ENCODE measurements at places on chromosomes 11 and 22.

DNA sequence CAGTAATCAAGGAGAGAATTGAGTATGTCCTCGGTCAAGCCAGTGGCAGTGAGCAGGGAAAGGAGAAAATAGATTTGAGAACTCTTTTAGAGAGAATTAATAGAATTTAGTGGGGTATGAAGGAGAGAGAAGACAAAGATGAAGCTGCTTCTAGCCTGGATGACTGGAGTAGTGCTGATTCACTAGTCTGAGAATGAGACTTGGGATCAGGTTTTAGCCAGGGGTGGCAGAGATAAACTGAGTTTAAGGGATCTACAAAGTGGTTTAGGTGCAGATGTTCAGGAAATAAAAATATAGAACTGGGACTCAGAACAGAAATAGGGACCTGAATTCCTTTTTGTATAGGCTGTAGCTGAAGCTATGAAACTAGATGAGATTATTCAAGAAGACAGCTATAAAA is 17.6 kb downstream of the HORMAD2 start:
- DNase-seq: no peak

DNA sequence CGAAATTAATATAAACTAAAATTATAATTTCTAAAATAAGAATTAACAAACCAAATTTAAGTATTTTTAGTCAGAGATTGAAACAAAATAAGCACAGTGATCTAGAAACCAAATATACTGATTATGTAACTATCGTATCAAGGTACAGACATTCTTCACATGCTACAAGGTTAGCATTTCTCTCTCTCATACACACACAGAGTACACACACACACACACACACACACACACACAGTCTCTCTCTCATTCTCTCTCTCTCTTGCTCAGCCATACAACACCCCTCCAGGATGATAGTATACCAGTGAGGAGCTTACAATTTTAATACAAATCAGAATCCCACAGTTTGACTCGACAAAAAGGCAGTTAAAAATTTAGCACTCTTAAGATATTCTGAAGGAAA is 66.0 kb downstream of the RDX start:
- DNase-seq: no peak

GRCh38 chr11:2250485-2250884 is 19.9 kb downstream of the ASCL2 start:
- no peak for DNase-seq

- no peak for DNase-seq
These were observed 412 bp downstream of the FGF19 start for GRCh38 chr11:69703453-69703767.

DNA sequence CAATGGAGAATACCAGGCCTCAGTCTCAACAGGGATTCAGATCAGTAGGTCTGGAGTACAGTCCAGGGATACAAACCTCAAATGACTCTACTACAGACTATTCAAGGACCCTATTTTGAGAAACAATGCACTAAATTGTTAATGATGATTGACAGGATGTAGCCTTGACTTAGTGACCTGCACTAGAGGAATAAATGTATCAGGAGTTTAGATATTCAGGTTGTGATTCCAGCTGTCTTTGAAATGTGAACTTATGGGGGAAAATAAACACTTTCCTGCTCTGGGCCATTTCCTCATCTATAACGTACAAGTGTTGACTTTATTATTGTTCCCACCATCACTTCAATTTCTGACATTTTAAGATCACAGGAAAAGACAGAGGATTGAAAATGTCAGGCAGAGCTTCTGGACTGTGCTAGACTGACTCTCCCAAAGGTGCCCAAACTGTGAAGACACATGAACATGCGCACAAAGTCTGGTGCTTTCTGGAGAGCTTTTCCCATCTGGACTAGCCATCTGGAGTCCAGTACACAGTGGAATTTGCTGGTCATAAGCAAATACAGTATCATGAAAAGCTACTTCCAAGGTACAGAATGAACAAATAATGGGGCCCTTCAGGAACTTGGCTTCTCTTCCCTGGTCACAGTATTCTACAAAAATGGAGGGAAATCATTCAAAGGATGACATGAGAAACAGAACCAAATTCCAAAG is 110.4 kb downstream of the USP35 start:
- DNase-seq: no peak

GRCh38 chr11:117145393-117145761 is 1.3 kb downstream of the PAFAH1B2 start:
- DNase-seq: peak; percentile 76

DNA sequence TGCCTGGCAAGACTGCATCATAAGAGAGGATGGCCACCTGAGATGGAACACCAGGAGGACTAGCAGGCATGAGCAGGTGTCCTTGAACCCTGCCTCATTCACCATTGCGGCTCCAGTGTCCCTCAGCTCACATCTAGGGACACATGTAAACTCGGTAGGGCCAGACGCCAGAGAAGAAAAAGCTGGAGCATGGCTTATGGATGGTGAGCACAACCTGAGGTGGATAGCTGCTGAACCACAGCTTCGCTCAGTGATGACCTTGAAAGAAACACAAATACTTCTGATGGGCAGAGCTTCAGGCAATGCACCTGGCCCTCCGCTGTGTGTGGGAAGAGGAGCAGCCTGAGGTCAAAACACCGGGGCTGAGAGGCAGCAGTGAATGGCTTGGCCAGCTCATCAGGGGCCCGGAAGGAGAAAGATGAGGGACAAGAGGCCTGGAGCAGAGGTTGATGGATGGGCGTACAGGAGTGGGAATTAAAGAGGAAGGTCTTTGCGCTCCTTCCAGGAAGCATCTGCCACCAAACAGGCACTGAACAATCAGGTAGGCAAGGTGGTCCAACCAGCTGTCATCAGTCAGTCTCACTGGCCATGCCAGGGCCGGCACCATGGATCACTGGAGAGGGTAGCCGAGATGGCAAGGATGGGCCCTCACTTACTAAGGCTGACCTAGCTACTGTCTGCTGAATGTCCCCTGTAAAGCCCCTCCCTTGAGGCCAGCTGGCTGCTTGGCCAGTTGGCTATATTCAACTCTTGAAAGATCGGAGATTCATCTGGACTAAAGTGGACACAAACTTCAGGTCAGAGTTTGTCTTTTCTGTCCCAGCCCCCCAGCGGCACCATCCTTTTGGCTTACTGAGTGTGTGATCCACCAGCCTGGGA is 89.7 kb downstream of the MYEOV start:
- DNase-seq: no peak

DNA sequence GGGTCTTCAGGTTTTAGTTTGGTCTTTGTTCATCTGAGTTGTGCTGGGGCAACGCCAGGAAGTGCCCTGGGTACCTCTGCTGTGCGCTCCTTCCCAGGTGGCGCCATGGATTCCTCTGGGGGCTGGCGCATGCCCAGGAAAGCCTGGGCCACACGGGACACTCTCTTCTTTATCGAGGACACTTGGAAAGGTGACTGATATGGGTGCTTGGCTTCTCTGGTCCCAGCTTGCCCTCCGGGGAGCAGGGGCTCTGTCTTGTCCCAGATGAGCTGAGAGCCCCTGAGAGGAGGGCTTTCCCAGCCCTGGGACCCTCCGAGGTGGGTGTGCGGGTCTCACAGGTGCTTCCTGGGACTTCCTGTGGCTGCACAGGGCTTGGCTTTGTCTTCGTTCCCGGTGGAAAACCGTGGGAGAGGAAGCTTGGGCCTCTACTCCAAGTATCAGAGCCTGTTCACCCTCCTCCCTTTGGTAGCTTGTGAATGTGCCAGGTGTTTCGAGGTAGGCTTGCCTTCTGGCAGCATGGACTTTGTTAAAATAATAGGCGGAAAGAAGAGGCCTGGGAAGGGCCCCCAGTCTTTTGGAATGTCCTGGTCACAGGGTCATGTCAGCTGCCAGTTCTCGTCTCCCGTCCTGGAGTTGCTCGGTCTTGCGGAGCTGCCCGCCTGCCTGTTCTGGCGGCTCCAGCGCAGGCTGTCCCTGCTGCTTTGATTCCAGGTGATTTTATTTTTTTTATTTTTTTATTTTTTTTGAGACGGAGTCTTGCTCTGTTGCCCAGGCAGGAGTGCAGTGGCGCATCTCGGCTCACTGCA is 10.1 kb upstream of the NEAT1 start:
- no peak for DNase-seq

GRCh38 chr11:130849215-130849568 is 67.1 kb downstream of the SNX19 start:
- no peak for DNase-seq

DNA sequence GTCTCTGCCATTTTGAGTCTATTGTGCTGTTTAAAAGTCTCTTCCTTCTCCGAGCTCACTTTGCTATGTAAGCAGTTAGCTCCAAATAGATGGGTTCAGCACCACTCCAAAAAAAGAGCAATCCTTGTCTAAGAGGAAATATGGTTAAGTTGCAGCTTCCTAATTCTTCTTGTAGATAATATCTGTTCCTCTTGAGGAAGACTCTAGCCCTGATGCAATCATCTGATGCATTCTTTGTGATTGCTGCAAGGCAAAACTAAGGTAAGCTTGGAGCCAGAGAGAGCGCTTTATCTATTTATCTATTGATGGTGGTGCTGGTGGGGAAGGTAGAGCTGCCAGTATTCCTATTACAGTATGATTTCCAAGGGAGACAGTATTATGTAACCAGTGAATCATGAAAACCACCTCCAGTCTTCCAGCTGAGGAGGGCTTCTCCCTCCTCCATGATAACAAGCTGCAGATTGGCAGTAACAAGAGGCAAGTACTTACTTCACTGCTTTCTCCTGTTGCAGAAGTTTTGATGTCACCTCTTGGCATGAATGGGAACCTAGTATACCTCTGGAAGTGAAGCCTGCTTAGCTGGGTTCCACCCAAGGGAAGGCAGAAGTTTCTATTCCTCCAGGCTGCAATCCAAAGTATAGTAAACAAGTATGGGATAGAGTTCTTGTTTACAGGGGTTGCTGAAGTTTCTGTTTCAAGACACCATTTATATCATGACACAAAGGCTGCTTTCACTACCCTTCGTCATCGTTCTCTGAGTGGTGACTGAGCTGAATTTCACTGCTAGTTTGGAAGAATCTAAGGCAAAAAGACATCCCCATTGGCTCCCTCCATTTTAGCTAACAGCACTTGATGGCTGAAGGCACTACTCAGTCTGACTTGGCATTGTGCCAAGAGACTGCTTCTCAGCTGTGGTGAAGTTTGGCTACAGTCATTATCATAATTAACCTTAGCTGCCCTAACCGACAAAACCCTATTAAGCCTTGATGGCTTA is 49.7 kb downstream of the FDX1 start:
- DNase-seq: peak; percentile 83

- DNase-seq: peak; percentile 81
These were observed 37.2 kb downstream of the CKAP5 start for GRCh38 chr11:46808799-46809431.

- DNase-seq: no peak
These were observed 17.7 kb upstream of the FNBP4 start for GRCh38 chr11:47784785-47785381.

DNA sequence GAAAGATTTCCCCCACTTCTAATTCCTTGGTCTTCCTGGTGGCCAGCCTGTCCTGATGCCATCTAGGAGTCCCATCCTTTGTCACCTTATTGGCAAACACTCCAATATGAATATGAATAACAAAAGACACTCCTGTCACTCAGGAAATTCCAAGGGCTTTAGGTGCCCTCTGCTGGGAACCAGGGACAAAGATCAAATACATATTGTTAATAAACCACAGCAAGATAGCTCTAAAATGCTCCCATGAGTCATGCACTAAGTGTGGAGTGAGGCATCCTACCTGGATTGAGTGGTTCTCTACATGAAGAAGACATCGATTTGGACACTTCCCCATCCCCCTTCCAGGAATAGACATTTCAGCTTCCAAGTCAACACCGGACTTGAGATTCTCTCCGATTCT is 823.6 kb downstream of the TBC1D22A start:
- DNase-seq: no peak

GRCh38 chr11:102830001-102830727 is 13.2 kb downstream of the MMP3 start:
- no peak for DNase-seq

- no peak for DNase-seq
These were observed 64.6 kb downstream of the AMOTL1 start for GRCh38 chr11:94832604-94833235.

GRCh38 chr11:15159085-15159484 is 44.4 kb downstream of the INSC start:
- peak; percentile 46 for DNase-seq

DNA sequence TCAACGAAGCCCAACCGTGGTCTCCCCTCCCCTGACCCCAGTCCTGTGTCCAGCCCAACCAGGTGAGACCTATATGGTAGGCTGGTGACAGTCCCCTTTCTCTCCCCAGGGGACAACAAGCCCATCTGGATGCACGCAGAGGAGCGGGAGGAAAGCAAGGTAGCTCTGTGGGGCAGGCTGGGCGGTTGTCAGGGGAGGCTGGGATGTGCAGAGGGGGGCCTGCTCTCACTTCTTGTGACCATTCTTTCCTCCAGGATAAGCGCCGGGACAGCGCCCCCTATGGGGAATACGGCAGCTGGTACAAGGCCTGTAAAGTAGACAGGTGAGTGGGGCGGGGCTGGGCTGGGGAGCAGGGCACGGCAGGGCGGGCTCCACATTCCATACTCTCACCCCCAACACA is 3.5 kb upstream of the RAB1B start:
- peak; percentile 32 for DNase-seq

DNA sequence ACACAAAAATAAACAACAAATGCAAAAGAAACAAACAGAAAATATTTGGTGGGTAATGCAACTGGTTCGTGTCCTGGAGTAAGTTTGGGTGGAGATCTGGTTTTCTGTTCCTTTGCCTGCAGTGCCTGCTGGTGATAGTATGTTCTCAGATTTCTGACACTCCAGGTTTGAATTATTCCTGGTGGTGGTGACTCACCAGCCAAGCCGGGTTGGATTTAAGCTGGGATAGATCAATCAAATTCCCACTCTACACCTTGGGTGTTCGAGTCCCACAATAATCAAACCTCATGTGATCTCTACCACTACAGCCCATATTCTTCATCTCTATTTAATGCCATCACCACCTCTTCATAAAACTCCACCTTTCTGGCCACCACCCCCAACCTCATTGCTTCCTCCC is 421.8 kb downstream of the NTM start:
- DNase-seq: no peak

- no peak for DNase-seq
These were observed 62.1 kb downstream of the SLC25A17 start for GRCh38 chr22:40757071-40757470.

GRCh38 chr22:43530349-43531201 is 118.8 kb downstream of the MPPED1 start:
- no peak for DNase-seq

DNA sequence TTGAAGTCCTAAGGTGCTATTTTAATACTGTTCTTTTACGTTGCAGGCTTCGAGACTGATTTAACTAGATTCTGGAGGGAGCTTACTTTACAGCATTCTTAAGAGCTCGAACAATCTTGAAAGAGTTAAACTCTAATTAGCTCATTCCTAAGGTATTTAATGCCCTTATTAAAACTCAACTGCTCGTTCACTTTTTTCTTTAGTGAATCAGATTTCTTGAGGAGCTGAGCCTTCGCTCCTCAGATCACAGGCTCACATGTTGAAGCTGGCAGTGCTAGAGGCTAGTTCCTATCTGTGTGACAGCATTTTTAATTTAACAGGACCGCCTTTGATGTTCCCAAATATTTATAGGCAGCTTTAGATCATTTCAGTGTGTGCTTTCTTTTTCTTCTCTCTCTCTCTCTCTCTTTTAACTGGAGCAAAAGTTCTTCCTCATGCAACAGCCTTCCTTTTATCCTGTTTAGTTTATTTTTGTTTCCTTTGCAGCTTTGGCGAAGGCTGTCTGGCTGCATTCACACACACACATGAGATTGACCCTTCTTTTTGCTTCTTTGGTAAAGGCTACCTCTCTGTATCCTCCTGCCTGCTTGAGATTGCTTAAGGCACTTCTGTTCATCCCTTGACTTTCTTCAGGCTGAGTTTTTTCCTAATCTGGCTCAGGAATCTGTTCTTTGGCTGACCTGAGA is 21.0 kb downstream of the ZNRF3 start:
- no peak for DNase-seq

- no peak for DNase-seq
These were observed 484.5 kb downstream of the MN1 start for GRCh38 chr22:27317096-27317495.

GRCh38 chr22:43004362-43005035 is 10.4 kb downstream of the PACSIN2 start:
- peak; percentile 93 for DNase-seq

All from hematopoietic multipotent progenitor cell treated with erythropoietin and hydrocortisone succinate and interleukin-3 and kit ligand, for 6 days (in vitro differentiated cells).